ENCODE measurements at places on chromosomes 5 and 9.

DNA sequence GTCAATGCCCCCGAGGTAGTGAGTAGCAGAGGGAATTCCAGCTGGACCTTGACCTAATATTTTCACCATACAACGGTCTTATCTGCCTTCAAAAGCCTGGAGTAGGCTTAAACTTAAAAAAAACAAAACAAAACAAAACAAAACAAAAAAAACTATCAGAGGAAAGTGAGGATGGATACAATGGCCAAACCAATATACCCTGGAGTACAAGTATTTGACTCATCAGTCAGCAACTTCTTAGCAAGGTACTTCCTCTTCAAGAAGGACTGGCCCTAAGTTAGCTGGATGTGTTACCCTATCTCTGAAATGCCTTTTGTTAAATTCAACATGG lies 160.6 kb upstream of the GNA14 start:
- DNase-seq: no peak

- no peak for DNase-seq
These were observed 203.6 kb downstream of the SPATA31D1 start for GRCh38 chr9:82192211-82192610.

DNA sequence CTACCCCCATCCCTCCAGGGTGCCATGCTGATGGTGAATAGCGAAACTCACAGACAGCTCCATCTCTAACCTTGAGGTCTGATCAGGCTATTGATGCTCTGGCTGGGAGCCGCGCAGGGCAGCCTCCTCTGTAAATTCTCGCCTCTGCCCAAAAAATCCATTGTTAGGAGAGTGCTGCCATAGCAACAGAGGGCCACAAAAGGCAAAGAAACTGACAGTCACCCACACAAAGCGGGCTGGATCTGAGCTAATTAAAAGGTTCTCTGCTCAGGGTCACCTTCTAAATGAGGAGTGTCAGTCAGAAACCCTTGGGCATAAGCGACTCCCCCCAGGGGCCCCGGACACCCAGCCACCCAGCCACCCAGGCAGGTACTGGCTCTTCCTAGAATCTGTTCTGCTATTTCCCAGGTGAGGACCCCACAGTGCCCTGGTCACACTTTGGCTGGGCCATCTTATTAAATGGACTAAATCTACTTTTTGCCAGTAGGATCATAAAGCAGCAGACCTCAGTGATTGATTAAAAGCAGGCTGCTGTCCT lies 126.7 kb downstream of the MED10 start:
- no peak for DNase-seq

- no peak for DNase-seq
These were observed 118.0 kb upstream of the ICE1 start for GRCh38 chr5:5304361-5305020.

DNA sequence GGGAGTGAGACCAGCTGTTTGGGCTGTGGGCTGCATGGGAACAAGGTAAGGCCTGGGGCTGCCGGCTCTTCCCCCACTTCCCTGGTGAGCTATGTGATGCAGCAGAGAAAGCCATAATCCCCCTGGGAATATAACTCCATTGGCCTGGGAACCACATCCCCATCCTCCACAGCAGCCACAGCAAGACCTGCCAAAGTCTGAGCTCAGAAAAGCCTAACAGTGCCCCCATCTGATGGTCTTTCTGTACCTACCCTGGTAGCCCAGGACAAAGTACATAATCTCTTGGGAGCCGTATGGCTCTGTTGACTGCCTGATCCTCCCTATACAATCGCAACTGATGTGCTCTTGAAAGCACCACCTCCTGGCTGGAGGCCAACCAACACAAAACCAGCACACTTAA lies 432.6 kb downstream of the CDH18 start:
- no peak for DNase-seq

DNA sequence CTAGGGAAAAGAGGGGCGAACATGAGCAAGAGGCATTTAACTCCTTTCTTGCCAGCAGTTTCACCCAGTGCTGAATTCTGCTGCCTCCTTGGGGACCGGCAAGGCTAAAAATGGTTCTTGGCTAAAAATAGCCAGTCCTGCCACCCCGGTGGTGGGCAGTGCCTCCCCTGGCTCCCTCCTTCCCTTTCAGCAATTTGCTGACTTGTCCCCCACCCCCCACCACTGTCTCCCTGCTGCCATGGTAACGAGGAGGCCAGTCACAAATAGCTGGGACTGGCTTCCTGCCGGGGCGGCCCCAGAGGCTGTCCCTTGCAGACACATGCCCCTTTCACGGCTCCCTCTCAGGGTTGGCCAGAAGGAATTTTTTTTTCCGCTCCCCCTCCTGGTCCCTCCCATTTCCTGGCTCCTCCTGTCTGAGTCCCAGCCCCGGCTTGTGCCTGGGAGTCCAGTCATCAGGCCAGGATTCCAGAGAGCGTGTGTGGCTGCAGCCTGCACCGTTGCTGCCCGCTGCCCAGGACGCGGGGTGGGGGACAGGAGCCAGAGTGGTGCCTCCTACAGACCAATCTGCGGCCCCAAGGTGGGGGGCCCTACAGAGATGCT lies 130.3 kb downstream of the RGS3 start:
- DNase-seq: no peak

DNA sequence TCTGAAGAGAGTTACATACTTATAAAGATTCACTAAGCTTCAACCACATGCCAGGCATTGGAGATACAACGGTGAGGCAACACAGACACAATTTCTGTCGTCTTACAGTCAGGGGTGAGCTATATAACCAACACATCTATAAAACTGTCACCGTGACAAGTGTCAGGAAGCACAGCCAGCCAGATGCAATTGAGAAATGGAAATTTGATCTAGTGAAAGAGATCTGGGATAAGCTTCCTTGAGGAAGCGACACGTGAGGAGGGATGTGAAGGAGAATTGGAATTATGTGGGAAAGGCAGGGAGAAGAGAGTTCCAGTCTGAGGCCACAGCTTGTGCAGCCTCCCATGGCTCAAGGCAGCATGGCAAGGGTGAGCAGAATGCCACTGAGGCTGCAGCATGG lies 50.9 kb upstream of the ZNF354B start:
- no peak for DNase-seq

DNA sequence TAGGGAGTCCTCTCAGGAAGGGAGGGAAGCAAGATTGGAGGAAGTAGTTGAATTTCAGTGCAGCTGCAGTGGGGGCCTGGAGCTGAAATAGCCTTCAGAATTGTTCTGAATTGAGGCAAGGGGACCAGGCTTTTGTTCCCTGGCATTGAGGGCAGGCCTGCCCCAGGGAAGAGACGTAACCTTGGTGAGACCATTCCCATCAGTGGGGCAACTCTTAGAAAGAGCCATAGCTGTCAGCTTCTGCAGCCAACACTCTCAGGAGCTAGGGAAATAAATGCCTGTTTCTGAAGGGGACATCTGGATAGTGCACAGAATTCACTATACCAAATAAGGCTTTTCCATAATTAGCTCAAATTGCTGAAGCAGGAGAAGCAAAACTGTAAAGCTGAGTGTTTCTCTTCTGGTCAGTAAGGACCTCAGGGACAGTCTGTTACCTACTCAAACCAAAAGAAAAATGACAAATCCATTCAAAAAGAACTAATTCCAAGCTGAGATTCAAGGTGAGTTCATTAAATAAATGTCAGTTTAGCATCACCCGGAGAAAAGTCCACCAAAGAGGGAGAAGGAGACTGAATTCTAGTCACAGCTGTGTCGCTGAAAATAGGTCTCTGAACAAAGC lies 44.0 kb downstream of the LYRM7 start:
- no peak for DNase-seq

- DNase-seq: no peak
These were observed 5.4 kb downstream of the MRPL36 start for GRCh38 chr5:1793966-1794900.

- no peak for DNase-seq
These were observed 20.6 kb downstream of the IFNW1 start for GRCh38 chr9:21121079-21121478.

- no peak for DNase-seq
These were observed 20.1 kb upstream of the TBC1D9B start for GRCh38 chr5:179927824-179928223.

DNA sequence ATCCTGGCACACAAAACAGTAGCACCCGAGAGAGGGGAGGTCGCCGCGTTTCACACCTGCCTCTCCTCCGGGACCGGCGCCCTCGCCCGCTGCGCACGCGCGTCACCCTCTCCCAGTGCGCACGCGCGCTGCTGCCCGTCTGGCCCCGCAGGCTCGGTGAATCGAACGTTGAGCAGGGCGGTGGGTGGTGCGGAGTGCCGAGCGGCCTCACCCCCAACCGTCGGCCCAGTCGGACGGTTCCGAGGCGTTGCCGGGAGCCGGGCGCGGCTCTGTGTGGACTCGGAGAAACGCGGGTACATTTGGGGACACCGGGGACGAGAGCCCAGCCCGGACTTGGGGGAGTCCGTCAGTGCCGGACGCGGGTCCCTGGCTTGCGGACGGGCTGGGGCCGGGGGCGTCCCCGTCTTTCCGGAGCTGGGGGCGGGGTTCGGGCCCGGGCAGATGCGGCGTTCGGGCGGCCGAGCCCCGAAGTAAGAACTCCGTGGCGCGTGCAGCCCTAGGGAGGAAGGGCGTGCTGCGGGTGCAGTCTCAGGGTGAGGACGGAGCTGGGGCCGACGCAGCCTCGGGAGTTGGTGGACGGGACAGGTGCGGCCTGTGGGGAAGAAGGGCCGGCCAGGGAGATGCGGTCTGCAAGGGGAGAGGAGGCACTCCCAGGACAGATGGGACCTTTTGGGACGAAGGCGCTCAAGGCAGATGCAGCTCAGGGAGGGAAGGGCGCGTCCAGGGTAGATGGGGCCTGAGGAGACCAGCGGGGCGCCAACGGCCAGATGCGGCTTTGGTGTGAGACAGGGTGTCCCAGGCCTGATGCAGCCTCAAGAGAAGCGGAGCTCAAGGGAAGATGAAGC lies at the start of gene POMT1:
POMT1 (plus strand) TSS at position 138 of the 845 bp plus-strand sequence. CDS start 1,301 bp downstream, outside the sequence.
- peak; percentile 76 for DNase-seq

- no peak for DNase-seq
These were observed 723.7 kb downstream of the PRELID2 start for GRCh38 chr5:145111420-145111819.

DNA sequence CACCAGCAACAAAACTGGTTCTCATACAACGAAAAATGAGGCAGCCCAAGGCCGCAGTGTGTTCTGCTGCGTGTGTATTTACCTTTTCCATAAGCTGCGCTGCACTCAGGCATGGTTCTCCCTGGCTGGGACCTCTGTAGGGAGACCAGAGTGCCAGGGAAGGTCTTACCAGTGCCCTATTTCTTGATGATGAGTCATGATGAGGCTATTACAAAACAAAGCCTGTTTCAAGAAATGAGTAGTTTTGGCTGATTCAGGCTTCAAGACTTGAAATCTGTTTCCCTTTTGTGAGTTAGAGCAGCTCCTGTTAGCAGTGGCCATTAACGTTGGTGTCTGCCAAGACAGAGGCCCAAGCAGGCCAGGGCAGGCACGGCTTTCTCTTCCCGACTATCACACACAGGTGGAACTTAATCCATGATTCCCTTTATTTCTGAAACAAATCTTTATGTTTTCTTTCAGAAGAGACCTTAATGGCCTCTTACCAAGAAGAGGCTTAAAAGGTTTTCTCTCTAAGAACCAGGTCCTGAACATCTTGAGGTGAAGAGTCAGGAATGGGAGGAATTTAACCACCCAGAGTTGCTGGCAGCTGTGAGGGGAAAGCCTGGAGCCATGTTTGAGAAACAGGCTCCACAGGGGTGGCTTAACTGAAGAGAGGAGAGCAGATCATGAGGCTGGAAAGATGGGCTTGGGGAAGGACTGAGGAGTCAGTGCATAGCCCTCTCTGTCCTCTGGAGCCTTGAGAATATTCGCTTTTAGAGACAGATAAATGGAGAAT lies 41.4 kb upstream of the TIFAB start:
- no peak for DNase-seq

- no peak for DNase-seq
These were observed 37.7 kb upstream of the NSMF start for GRCh38 chr9:137496601-137497375.

DNA sequence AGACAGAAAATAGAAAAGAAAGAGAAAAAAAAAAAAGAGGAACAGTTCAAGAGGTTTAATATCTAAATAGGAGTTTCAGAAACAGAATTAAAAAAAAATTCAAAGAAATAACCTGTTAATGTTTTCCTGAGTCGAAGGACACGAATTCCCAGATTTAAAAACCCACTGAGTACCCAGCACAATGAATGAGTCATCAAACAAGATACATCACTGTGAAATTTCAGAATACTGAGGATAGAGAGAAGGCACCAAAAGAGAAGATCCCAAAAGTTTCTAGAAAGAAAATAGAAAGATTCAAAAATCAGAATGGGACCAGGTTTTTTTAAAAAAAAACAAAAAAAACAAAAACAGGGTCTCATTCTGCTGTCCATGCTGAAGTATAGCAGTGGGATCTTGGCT lies 8.8 kb downstream of the CDO1 start:
- DNase-seq: no peak

- DNase-seq: no peak
These were observed 340.9 kb downstream of the RASEF start for GRCh38 chr9:82722051-82722450.

GRCh38 chr5:151952238-151952637 lies 27.6 kb upstream of the GLRA1 start:
- no peak for DNase-seq

DNA sequence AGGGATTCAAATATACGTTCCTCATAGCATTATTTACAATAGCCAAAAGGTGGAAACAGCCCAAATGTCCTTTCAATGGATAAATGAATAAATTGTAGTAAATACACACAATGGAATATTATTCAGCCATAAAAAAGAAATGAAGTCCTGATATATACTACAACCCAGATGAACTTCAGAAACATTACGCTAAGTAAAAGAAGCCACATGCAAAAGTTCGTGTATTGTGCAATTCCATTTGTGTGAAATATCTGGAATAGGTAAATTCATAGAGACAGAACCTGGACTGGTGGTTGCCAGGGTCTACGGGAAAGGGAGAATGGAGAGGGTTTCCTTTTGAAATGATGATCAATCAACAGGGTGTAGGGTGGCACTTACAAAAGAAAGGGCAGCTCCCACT lies 12.5 kb upstream of the ARSI start:
- no peak for DNase-seq

- DNase-seq: no peak
These were observed 380.1 kb upstream of the NUDT12 start for GRCh38 chr5:103942587-103943186.

GRCh38 chr9:107669422-107669821 lies 179.9 kb upstream of the KLF4 start:
- DNase-seq: no peak

DNA sequence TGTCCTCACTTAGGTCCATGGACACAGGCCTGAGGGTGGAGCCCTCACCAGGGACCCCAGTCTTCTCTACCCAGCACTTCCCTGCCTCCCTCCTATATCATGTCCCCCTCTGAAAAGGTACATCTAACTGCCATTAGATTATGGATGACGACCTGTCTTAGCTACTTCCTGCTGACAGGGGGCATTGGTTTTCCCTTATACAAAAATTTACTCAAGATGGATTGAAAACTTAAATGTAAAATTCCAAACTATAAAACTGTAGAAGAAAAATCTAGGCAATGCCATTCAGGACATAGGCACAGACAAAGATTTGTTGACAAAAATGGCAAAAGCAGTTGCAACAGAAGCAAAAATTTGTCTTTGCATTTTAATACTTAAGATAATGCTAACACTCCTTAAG lies 623.2 kb upstream of the FAM174A start:
- DNase-seq: no peak

DNA sequence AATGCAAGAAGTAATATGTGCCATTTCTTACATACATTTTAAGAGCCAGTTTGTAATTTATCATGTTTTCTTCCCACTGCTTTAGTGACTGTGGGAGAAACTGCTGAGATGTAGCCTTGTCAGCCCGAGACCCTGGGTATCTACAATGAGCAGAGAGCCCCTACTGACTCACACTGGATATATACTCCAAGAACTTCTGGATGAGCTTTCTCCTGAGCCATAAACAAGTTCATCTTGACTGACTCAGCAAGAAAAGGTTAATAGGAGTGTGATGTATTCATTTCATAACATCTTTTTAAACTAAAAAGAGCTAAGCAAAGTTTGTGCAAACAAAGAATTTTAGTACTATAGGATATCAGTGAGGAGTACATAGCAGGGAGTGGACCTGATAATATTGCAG lies 182.5 kb downstream of the EDIL3 start:
- no peak for DNase-seq

Measured in activated T-helper 1 cell treated with anti-CD3 and anti-CD28 coated beads, Interleukin-2, amount 50 U/mL, for 16 hours (primary cell).